ENCODE measurements at places on chromosomes 1 and 21.

DNA sequence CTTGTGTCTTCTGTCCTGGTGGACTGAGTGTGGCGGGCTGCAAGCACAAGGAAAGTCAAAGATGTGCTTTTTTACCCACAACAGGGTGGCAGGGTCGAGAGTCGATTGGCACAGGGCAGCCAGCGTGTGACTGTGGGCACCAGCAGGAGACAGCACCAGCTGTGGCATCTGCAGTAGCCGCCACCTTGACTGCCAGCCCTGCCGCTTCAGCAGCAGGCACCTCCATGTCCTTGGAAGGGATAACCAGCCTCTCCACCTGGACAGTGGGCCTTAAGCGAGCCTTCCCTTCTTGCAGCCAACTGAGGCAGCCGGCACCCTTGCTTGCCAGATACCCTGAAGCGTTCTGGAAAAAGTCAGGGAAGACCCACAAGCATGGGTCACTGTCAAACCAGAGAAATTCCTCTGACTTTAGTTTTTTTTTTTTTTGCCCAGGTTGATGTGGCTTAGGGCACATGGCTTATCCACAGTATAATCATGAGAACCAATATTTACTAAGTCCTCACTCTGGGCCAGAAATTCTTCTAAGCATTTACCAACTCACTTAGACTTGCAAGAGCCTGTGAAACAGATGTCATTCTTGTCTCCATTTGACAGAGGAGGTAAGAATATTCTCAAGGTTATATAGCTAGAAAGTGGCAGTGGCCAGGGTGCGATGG lies 30.1 kb upstream of the PTGFRN start:
- DNase-seq = peak; percentile 59

- DNase-seq = no peak
Measured at GRCh38 chr1:174995916-174996315, 3.8 kb upstream of the CACYBP start.

DNA sequence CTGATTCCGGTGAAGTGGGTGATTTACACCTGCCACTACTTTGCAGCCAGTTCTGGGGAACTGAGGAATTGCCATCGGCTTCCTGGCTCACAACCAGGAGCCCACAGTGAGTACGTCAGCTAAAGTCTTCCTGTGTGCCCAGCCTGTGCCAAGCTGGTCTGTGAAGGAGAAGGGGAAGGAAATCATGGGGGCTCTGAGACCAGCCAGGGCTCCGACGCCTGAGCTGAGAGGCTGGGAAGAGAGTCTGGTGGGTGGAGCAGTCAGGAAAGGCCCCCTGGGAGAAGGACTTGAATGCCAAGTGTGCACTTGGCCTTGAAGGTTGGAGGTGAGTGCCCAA lies 1.2 kb downstream of the LURAP1 start:
- no peak for DNase-seq

DNA sequence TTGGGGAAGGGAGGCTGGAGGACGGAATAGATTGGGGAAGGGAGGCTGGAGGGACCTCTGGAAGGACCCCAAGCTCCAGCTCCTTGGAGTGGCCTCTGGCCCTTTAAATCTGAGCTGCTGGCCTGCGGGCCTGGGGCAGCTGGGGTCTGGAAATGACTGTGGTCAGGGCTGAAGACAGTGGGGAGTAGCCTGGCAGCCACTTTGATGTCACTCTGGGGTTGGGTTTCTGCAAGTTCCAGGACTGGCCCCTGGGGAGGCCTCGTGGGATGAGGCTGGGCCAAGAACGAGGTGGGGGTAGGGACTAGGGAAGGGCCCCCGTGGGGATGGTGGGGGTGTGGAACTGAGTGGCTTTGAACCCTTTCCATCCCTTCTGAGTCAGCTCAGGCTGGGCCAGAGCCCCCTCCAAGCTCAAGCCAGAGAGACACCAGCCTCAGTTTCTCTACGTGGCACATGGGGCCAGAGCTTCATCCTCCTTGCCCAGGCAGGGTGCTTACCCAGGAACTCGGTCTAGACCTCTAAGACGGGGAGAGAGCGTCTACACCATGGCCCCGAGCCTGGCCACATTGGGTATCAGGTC lies 59.7 kb downstream of the ALPL start:
- no peak for DNase-seq

DNA sequence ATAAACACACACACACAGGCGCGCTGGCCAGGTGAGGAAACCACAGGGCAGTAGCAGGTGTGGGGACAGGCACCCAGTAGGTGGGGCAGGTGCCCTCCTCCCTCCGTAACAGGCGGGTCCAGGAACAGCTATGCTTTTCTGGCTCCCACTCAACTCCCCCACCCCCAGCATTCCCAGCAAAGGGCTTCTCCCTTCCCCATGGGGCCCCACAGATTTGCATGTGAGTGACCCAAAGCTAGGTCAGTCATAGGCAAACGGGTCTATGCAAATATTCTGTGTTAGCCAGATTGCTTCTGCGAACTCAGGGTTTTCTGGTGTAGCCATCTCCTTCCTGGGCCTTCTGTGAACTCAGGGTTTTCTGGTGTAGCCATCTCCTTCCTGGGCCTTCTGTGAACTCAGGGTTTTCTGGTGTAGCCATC lies 114.2 kb downstream of the SIK1 start:
- no peak for DNase-seq

Measured in NCI-H446 treated with DMSO at 0.1 percent for 48 hours (cell line).